Chondrocyte (in vitro differentiated cells): ENCODE measurements at places on chromosomes 16 and 17.

- DNase-seq: peak; percentile 98
These were observed 28.0 kb upstream of the LRRC37A start for GRCh38 chr17:46266656-46267544.

DNA sequence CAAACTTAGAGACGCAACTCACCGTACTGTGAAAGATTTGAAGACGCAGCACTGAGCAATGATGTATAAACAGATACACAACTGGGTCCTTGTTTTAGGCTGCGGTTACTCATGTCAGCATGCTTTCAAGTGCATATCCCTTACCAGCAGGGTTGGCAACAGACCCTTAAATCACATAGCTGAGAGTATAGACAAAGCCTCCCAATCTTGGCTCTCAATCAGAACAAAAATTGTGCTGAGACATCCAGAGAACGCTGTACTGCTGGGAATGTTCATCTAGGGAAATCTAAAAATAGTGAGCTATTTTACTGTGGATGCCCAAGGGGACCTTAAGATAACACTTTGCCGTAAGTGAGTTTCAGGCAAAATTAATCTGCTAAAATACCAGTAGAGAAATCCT is 84.4 kb upstream of the NUDT7 start:
- DNase-seq: no peak

DNA sequence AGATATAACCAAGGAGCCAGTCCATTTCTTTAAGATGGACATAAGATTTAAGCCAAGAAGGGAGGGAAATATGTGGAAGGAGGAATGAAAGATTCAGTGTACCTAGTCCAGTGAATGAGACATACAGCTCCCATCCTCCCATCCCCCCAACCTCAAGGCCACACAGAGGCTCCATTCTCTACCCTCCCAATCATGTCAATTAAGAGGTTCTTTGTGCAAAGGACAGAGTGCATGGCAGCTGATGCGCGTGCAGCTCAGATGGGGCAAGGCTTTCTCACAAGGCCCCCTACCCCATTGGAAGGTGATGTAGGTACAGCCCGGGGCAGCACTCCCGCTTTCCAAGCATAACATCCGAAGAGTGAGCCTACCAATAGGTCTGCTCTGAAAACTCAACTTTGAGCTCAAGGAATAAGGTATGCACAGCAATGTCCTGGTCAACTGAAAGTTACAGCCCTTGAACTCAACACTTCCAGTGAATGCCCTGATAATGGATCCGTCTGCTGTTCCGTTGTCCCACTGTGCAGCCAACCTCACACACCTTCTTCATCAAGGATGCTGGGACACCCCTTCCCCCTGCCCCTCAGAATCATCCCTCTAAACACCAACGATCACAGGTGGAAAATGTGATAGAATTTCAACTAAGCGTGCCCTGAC is 458.1 kb downstream of the SOX9 start:
- no peak for DNase-seq

GRCh38 chr17:15952048-15952532 is 7.2 kb downstream of the ADORA2B start:
- no peak for DNase-seq

DNA sequence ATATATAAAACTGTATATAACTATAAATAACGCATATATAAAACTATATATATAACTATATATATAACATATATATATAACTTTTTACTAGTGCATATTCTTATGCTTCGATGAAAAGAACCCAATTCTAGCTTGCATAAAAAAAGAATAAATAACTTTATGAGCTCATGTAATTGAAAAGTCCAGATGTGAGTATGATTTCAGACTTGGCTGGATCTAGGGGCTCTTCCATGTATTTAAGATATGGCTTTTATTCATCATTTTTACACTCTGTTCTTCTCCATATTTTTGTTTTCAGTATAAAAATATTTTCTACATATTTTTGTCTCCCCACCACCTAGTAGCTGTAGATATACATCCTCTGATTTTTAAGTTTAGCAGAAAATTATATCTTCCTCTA is 417.5 kb downstream of the CDH11 start:
- DNase-seq: no peak

DNA sequence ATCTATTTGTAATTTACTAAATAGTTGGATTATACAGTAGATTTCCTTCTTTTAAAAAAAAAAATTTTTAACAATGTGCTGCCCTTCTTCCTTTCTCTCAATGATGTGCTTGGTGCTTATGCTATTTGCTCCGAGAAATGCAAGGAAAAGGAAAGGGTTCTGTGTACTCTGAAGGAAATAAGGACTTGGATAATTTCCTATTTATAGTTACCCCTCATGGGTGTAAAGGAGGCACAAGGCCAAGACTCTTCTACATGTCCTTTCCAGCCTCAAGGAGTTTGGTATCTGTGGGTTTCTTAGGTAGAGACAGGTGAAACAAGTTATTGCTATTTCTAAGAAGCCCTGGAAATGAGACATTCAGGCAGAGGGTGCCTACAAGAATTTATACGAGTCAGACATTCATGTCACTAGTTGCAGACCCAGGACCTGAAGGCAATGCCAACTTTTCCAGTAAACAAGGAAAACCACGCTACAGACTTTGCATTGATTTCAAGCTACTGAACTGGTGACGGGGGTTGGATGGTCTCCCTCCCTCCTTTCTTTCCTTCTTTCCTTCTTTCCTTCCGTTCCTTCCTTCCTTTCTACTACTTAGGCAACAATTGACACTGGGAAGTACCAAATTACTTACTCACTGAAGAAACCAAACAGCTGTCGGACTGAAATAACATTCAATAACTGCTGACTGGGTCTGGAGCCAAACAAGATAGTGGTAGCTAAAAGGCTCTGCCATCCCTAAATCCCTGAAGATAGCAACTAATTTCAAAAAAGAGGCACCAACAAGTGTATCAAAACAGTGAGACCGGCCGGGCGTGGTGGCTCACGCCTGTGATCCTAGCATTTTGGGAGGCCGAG is 33.8 kb upstream of the GHDC start:
- DNase-seq: no peak

- no peak for DNase-seq
These were observed 25.4 kb upstream of the SLC38A8 start for GRCh38 chr16:84068041-84068440.

GRCh38 chr17:21078016-21078780 is 35.4 kb upstream of the USP22 start:
- no peak for DNase-seq

- no peak for DNase-seq
These were observed 80.2 kb upstream of the DOC2B start for GRCh38 chr17:261635-262034.

GRCh38 chr17:43020789-43021740 is 1.1 kb downstream of the VAT1 start:
- DNase-seq: no peak

DNA sequence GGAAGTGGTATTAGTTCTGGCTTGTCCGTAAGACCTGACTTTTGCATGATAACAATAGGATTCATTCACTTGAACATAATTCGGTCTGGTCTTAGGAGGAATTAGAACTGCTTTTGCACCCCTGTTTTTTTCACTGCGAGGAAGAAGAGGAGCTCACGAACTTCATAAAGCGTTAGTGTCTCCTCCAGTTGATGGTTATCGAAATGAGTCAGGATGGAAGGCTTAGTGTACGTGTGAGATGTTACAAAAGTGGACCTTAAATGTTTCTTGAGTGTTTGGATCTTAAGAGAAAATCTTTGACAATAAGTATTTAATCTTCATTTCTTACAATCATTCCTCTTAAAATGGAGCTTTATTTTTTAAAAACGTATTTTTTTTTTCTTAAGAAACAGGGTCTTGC is 52.8 kb downstream of the USP10 start:
- no peak for DNase-seq

DNA sequence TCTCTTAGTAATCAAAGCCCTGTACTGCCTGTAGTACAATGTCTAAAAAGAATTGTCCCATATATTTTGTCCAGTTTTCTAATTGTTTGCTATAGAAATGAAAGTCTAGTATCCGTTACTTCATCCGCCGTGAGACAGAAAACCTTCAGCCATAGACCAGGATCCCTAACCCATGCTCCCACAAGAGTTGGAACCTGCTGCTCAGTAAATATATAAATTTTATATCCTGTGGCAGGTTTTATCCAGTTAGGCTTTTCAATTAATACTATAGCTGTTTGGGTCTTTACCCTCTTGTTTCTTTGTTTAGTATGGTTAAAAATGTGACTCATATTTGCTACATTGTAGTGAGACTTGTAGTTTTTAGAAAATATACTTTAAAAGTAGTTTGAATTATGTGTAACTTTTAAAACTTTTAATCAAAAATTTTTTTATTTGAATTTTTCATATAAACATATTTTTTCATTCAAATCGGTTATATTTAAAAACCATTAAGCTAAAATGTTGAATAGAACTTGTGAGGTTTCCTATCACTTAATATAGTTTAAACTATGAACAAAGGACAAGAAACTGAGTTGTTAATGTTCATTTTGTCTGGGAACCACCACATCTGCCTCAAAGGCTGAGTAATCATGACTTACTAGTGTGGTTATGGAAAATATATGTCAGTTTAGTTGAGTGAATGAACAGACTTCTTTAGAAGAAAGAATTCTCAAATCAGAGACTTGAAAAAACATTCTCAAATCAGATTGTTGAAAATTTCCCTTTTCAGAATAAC is 54.8 kb downstream of the VMP1 start:
- DNase-seq: no peak

- no peak for DNase-seq
These were observed 773 bp downstream of the BLTP2 start for GRCh38 chr17:28643983-28644786.

DNA sequence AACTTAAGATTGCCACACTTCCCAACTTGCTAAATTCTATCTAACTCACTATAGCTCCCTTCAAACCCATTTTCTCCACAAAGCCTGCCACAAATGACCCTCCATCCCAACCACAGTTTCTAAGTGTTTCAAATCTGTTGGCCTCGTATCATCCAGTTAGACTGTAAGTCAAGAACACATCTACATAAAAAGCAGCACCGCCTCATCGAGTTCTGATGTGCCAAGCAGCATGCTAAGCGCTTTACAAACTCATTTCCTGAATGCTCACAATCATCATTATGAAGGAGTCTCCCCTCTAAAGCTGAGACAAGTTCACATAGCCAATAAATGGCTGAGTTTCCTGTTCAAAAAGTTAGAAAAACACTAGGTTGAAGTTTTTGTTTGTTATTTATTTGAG is 9.2 kb upstream of the ANKFY1 start:
- DNase-seq: no peak

DNA sequence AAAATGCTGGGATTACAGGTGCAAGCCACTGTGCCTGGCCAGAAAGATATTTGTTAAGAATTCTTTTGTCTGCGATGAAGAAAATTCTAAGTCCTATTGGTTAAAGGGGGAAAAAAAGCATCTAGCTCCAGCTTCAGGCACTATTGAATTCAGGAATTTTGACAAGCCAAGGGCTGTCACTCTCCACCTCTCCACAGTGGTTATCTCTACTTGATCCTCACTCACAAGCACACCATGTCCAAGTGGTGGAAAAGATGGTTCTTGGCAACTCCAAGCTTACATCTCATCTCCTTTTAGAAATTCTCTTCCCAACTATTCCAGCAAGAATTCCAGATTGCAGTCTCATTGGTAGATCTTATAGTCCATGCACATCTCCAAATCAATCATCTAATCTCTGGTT is 7.1 kb downstream of the RBFOX1 start:
- no peak for DNase-seq
